H7 (cell line): ENCODE measurements at places on chromosomes 5 and 9.
A peak's percentile ranks its signal among the peaks of the same experiment; 100 is the strongest.

- DNase-seq: no peak
Measured at GRCh38 chr5:24598956-24599355, 45.8 kb downstream of the CDH10 start.

DNA sequence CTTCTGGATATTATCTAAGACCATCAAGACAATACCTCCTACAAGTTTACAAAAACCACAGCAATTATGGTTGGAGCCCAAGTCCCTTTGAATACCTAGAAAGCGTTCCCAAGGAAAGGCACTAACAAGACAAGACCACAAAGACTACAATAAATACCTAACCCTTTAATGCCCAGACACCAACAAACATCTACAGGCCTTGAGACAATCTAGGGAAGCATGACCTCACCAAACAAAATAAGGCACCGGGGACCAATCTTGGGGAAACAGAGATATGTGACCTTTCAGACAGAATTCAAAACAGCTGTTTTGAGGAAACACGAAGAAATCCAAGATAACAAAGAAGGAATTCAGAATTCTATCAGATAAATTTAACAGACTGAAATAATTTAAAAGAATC is 37.8 kb downstream of the OXCT1 start:
- DNase-seq: no peak

GRCh38 chr5:157758706-157759105 is 15.2 kb downstream of the LSM11 start:
- no peak for DNase-seq

DNA sequence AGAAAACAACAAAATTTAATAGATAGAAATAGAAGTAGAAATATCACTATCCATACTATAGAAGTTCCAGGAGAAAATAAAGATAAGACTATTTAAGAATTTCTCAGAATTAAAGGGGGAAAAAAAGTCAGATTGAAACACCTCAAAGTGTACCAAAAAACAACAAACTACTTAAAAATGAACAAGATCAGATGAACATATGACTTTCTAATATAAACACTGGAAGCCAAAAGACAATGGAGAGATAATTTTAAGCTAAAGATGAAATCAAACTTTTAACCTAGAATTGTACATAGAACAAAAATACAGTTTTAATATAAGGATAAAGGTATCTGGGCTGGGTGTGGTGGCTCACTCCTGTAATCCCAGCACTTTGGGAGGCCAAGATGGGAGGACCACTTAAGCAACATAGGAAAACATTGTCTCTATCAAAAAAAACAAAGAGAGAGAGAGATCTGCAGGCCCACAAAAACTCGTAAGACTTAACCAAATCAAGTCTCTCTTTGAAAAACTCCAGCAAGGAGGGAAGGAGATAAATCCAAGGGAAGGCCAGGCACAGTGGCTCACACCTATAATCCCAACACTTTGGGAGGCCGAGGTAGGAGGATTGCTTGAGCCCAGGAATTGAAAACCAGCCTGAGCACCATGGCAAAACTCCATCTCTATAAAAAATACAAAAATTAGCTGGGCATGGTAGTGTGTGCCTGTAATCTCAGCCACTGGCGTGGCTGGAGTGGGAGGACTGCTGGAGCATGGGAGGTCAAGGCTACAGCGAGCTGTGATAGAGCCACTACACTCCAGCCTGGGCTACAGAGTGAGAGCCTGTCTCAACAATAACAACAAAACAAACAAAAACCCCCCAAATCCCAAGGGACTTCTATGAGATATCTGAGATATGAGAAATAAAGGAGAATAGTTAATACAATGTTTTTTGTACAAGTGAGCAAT is 32.4 kb downstream of the ABHD17B start:
- no peak for DNase-seq

DNA sequence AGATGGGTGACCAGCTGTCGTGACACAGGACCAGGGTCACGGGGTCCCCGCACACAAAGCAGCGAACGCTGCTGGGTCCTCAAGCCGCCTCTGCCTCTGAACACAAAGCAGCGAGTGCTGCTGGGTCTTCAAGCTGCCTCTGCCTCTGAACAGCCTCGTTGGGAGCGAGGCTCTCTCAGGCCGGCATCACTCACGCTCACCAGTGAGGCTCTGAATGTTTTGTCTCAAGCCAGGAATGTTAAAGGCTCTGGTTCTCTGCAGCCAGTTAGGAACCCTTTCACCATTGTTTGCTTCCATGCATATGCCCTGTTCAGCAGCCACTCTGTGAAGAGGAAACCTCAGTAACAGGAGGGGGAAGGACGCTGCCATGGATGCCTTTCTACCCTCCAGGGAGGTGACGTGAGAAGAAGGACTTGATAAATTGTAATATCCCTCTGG is 82.7 kb upstream of the TAF11L2 start:
- DNase-seq: peak; percentile 54

- DNase-seq: no peak
Measured at GRCh38 chr9:105114964-105115728, 129.3 kb upstream of the SLC44A1 start.

- DNase-seq: no peak
Measured at GRCh38 chr9:99980598-99980997, 74.1 kb downstream of the STX17 start.

DNA sequence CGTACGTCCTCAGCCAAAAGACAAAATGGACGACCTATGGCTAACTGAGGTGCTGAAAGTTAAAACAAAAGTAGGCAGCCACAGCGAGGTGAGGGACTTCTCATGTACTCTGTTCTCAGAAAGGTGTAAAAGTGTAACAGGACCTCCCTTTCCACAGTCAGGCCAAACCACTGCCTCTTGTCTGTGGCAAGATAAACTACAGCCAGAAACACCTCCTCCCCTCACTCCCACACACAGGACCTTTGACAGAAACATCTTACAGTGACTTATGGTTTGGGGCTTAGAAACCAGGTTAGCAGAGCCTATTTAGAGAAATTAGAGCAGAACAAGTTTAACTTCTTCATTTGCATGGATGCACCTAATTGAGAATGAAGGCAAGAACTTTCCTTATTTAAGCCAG is 499.1 kb upstream of the GRIN3A start:
- no peak for DNase-seq
